ENCODE measurements at places on chromosomes 1 and 21. TPM values are rescaled to one million over a fixed set of nuclear protein-coding genes. Genes with fewer than 3 reads are reported as not detected.

- DNase-seq: no peak
- H3K4me1 ChIP-seq: peaks cover 73% of the 10 kb centered on the region
- no peak overlapping the region for H3K27ac ChIP-seq
- H3K36me3 ChIP-seq: no peaks in the 10 kb centered on the region
Observed at GRCh38 chr1:12169442-12170135, 2.8 kb downstream of the TNFRSF1B start.

The RNU1-1 gene
- total RNA-seq: 1,293 TPM

DNA sequence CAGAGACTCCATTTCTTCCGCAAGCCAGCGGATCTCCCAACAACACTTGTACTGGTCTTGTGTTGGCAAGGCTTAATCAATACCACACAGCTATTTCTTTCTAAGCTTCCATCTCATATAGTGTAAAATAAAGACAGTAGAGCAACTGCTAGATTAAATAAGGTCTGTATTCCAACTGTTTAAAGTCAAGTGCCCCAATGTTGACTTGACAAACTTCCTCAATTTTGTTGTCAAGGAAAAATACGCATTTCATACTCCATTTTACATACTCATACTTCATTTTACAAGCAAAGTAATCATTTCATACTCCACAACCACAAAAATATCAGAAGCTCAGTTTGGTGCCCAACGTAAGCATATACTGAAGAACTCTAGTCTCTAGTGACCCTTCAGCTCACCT is 143.0 kb downstream of the RERE start:
- H3K4me1 ChIP-seq: peaks cover 21% of the 10 kb centered on the region
- no peaks in the 10 kb centered on the region for H3K27me3 ChIP-seq
- no peak overlapping the region for H3K27ac ChIP-seq
- no peaks in the 10 kb centered on the region for H3K36me3 ChIP-seq
- DNase-seq: no peak
- H3K4me3 ChIP-seq: no peak overlapping the region

GRCh38 chr21:33950431-33951079 is 35.0 kb upstream of the ATP5PO start:
- peaks cover 85% of the 10 kb centered on the region for H3K4me1 ChIP-seq
- H3K27ac ChIP-seq: peak overlapping the region; percentile 100
- peak overlapping the region; percentile 51 for H3K4me3 ChIP-seq
- peak; percentile 16 for DNase-seq

The FAM89A gene
- 12.1 TPM for total RNA-seq

Data from CD8-positive, alpha-beta memory T cell (primary cell).